ENCODE measurements at places on chromosomes 2 and 18.
A peak's percentile ranks its signal among the peaks of the same experiment; 100 is the strongest.

GRCh38 chr2:198656869-198657268, 800.9 kb downstream of the SATB2 start:
- no peak overlapping the region for H3K4me3 ChIP-seq
- no peaks in the 10 kb centered on the region for H3K4me1 ChIP-seq
- no peaks in the 10 kb centered on the region for H3K36me3 ChIP-seq
- no peak overlapping the region for H3K27ac ChIP-seq

DNA sequence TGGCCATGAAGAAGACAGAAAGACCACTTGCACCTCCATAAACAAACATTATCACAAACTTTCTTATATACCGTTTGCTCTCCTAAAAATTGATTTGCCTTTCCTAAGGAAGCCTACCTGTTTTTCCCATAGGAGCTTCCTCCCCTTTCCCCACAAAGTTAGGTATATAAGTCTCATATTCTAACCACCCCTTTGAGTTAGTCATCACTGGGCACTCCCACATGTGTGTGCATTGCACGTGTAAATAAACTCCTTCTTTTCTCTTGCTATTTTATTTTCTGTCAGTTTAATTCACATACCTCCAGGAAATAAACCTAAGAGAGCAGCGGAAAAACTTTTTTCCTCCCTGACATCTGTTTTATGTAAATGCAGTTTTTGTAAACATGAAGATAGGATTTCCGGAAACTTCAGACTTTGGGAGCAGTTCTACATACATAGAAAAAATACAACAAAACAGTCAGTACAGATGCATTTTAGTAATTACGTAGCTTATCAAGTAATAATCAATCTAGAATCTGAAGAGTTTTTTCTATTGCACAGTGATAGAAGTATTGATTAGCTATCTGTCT, 46.6 kb downstream of the PLCL1 start:
- H3K4me3 ChIP-seq = no peak overlapping the region
- H3K36me3 ChIP-seq = no peaks in the 10 kb centered on the region
- no peak overlapping the region for H3K27ac ChIP-seq
- no peak for DNase-seq
- H3K4me1 ChIP-seq = no peaks in the 10 kb centered on the region

DNA sequence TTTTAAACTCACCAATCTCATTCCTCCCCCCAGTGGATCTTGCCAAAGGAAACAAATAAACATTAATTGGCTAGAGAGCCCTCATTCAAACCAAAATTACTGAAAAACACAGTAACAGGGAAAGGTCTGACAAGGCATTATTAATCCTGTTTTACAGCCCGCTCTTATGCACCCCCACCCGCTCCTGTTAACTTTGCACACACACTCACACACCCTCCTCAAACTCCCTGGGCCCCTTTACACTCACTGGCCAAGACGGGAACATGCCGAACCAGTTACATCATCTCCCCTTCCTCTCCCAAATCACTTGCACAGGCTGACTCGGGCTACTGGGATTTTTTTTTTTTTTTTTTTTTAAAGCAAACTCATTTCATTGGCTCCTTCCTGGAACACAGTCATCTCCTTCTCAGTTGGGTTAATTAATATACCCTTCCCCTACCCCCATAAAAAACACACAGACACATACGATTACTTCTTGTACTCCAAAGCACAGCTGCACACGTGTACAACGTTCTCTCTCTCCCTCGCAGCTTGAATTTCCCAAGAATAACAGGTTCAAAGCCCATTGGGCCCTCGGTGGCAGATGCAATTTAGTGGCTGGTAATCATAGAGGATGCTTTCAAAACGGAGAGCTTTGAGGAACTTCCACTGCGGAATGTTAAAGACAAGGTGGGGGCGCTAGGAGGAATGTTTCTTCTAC, 31.8 kb downstream of the KLF7 start:
- H3K27ac ChIP-seq = peak overlapping the region; percentile 72
- DNase-seq = no peak
- H3K27me3 ChIP-seq = no peaks in the 10 kb centered on the region
- H3K4me3 ChIP-seq = no peak overlapping the region
- H3K36me3 ChIP-seq = no peaks in the 10 kb centered on the region

DNA sequence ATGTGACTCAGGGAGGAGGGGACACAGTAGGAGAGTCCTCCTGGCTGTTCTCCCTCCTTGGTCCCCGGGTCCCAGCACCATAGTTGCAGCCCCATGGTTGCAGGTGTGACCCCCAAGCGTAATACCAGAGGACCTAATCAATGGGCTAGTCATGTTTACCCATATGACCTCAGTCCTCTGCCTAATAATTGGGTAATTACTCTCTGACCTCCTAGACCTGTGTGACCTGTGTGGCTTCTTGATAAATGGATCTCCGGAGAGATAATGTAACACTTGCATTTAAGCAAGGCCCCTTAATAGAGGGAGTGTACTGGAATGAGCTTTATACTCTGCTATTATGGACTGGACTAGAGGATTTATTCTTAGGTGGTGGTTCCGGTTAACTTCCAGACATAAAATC, 32.2 kb upstream of the GMCL1 start:
- peak overlapping the region; percentile 77 for H3K27ac ChIP-seq
- H3K4me1 ChIP-seq = peaks cover 25% of the 10 kb centered on the region
- H3K36me3 ChIP-seq = no peaks in the 10 kb centered on the region
- no peaks in the 10 kb centered on the region for H3K27me3 ChIP-seq
- DNase-seq = no peak
- H3K4me3 ChIP-seq = no peak overlapping the region

DNA sequence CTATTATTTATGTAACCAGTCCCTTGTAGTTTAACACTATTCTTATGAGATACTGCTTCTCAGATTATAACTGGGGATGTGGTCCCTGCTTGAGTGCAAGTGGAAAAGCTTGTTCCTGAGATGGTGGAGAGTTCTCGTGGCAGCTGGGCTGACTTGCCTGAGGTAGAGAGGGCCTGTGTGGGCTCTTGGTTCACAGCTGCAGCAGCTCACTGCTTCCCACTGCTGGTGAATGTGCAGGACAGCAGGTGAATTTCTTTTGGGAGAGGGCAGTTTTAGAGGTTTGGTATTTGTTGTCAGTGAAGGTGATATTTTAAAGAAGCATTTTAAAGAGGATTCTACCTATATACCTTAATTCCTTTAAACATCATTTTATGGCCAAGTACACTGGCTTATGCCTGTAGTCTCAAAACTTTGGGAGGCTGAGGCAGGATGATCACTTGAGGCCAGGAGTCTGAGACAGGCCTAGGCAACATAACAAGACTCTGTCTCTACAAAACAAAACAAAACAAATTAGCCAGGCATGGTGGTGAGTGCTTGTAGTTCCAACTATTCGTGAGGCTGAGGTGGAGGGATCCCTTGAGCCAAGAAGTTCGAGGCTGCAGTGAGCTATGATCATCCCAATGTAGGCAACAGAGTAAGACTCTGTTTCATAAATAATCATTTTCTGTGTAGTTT, 94.8 kb downstream of the MTA3 start:
- DNase-seq = no peak
- H3K27ac ChIP-seq = no peak overlapping the region
- no peaks in the 10 kb centered on the region for H3K36me3 ChIP-seq
